Activated CD8-positive, alpha-beta memory T cell treated with anti-CD3 and anti-CD28 coated beads for 4 hours (primary cell): ENCODE measurements at places on chromosomes 3 and 15.

- DNase-seq, result no peak
Measured at GRCh38 chr15:41258750-41259471, 27.8 kb downstream of the CHP1 start.

- DNase-seq, result no peak
Measured at GRCh38 chr15:69668039-69668705, 215.6 kb downstream of the RPLP1 start.

DNA sequence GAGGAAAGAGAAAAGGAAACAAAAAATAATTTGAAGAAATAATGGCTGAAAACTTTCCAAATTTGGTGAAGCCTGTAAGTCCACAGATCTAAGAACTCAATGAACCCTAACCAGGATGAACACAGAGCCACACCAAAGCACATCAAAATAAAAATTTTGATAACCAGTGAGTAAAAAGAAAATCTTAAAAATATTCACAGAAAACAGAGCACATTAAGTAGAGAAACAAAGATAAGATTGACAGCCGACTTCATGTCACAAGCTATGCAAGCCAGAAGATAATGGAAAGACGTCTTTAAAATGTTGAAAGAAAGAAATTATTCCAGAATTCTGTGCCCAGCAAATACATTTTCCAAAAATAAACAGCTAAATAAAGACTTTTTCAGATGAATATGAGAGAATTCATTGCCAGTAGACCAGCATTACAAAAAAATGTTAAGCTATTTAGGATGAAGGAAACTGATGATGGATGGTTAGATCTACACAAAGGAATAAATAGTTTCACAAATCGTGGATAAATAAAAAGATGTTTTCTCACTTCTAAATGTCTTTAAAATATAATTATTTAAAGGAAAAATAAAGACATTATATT lies 140.2 kb upstream of the SKOR1 start:
- no peak for DNase-seq

- no peak for DNase-seq
Measured at GRCh38 chr3:104101736-104102135, 1265.0 kb upstream of the ALCAM start.

GRCh38 chr15:58910456-58910855 lies 23.0 kb downstream of the SLTM start:
- no peak for DNase-seq
